Stimulated activated CD4-positive, alpha-beta T cell treated with anti-CD3 and anti-CD28 coated beads, Interleukin-1b, Interleukin-23, amount 100 ng/mL, for 1 hour (primary cell): ENCODE measurements at places on chromosomes 7 and 10.

DNA sequence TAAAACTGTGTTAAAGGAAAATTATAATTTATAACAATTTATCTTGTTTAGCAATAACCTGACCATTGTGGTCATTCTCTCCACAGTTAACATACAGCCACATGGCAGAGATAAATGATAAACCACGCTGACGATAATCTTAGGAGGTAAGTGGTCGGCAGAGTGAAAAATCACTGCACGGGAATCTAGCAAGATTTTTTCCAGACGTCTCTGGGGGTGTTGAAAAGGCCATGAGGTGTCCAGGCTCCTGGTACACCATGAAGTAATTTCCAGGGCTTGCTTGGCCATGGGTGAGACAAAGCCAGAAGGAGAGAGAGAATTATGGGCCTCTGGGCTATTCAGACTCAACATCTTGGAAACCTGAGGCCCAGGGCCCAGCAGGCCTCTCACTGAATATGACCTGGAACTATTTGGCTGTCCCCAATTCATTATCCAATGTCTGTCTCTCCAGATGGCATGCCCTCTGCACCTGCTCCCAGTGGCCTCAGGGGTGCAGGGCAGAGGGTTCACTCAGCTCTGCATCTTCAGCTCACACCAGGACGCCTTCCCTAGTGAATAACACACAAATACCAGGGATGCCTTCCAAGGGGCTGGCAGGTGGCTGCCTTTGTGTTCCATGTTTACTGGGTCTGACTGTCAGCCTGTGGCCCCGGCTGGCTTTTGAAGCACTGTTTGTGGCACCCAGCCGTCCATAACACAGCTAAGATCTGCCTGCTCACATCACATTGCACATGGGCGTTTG lies 590.4 kb upstream of the PFKP start:
- no peak for DNase-seq

DNA sequence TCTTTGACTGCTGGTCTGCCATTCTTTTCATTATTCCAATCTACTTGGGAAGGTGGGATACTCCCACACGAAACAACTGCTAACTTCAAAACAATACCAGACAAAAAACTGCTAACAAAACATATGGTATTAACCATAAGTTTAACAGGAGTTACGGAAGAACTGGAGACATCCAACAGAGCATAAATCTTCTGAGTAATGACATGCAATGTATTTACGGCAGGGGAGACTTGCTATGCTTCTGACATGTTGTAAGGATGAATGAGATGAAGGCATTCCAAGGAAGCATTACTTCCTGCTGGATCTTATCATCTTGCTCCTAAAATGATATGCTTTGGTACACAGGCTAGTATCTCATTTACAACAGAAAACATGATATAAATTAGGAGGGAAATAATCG lies 85.8 kb downstream of the ZNF92 start:
- no peak for DNase-seq

DNA sequence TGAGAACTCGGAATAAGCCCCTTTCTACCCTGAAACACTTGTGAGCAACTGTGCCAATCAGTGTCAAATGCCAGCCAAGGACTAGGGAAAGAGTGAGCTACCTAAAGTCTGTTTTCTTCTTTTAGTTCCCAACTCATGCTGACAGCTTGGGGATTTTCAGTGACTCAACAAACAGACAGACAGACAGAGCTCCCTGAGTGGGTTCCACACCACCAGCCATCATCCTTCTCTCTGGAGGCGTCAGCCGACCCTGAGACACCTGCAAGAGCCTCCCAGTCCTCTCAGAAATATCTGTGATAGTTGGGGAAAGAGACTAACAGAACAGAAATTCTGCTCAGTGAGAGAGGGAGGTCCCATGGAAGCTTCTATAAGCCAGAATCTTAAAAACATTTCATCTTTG lies 49.5 kb downstream of the GATA3 start:
- DNase-seq = no peak

DNA sequence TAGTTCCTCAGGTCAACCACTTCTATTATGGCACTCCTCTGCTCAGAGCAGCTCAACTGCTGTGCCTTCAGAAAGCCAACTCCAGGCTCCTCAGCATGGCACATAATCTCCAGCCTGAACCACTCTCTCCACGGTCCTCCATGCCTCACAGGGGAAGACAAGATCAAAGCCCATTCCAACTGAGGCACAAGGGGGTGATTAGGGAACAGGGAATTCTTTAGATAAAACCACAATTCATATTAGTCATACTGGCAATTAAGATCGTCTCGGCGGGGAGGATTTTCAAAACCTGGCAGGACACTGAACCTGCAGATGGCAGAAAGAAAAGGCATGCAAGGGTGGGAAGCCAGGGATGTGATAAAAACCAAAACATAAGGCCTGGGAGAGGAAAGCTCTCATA lies 361.6 kb downstream of the FGFR2 start:
- no peak for DNase-seq

- DNase-seq = no peak
Measured at GRCh38 chr10:24396396-24396795, 187.5 kb downstream of the KIAA1217 start.

DNA sequence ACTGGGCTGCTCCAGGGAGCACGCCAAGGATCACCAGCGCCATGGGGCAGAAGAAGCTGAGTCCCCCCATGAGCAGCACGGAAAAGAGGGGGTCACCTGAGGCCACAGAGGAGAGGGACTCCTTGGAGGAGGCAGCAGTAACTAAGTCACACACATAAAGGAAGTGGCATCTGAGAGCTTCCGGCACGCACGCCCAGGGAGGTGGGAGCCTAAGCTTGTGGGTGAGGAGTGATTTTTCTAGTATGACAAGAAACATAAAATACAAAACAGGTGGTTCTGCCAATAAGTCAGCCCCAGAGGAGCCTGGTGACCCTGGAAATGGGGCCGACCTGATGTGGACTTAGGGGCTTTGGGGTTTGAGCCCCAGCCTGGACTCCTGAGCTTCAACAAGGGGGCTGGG lies 60.8 kb downstream of the CARD11 start:
- peak; percentile 9 for DNase-seq

DNA sequence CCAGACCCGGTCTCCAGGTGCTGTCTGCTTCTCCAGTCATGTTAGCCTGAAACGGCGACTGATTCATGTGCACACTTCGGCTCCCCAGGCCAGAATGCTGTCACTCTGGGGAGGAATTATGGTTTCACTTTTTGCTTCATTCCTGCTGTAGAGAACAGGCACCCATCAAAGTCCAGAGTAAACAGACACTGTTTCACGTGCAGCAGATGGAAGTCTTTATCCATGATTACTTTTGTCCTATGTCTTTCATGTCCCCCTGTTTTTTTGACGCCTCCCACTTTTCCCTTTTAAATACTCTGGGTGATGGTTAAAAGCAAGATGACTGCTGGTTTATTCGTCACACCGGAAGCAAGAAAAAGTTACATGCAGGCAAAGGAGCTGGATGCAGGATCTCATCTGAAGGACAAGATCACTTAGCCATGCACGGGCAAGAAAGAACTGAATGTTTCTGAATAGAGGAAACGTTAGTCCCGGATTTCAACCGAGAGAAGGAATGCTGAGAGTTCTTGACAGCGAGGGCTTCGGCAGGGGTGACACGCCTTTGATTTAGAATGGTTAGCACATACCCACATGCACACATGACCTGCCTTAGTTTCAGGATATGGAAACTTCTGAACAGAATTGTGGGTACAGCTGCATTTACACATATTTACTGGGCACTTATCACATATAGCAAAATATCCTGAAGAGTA lies 250.0 kb upstream of the KLF6 start:
- DNase-seq = no peak

- DNase-seq = no peak
Measured at GRCh38 chr10:3761021-3761686, 23.9 kb downstream of the KLF6 start.

DNA sequence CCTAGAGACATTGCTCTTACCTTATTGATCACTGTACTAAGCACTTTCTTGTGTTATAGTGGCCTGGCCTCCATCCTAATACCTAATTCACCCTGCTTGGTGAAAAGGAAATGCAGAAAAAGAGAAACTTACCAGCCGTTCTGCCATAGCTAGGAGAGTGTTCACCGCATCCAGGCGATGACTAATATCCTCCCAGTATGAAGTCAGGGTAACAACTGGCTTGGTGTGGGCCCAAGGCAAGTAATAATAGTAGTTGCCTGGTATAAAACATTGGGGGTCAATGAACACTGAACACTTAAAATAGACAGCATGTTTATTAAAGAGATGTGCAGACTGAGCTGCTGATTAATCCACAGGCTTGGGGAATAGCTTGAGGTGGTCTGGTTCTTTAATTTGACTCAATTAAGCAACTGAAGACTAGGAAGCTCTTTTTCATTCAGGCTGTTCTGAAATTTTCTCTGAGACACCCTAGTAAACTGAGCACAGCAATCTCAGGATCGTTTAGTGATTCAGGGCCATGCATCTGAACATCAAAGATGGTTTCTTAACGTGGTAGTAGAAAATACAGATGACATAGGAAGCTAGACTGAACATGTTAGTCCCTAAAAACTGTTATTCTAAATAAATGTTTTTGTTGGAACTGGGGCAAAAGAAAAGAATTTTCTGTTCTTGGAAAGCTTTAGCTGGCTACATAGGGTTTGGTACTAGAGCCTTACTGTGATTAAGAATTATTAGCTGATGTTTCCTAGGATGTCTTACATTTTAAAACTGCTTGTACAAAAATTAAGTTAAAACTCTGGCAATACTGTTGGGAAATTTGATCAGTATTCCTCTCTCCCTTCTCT lies 102.2 kb downstream of the MYOF start:
- no peak for DNase-seq

DNA sequence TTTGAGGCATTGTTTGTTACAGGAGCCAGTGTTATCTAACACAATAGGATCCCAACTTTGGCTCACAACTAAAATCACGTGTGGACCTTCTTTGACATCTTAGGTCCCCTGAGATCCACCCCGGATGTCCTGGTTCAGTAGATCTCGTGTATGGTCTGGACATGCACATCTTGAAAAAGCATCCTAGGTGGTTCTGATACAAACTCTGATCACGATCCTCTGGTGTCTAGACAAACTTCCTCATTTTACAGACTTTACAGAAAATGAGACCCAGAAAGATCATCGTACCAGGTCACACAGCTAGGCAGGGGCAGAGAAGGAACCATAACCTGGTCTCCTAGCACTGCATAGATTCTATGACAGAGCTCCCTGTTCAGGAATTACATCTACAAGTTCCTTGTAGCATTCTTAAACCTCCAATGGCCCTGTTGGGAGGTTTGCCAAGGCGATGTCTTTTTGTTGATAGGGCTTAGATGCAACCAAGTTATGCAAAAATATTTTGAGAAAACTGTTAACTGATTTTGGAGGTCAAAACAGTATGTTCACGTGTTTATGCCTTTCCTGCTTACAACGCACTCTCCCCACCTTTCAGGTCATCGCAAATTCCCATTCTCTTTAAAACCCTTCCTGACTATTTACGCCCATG lies 30.8 kb upstream of the CHST15 start:
- DNase-seq = no peak

- DNase-seq = no peak
Measured at GRCh38 chr7:5541087-5541992, 117.7 kb upstream of the TNRC18 start.

DNA sequence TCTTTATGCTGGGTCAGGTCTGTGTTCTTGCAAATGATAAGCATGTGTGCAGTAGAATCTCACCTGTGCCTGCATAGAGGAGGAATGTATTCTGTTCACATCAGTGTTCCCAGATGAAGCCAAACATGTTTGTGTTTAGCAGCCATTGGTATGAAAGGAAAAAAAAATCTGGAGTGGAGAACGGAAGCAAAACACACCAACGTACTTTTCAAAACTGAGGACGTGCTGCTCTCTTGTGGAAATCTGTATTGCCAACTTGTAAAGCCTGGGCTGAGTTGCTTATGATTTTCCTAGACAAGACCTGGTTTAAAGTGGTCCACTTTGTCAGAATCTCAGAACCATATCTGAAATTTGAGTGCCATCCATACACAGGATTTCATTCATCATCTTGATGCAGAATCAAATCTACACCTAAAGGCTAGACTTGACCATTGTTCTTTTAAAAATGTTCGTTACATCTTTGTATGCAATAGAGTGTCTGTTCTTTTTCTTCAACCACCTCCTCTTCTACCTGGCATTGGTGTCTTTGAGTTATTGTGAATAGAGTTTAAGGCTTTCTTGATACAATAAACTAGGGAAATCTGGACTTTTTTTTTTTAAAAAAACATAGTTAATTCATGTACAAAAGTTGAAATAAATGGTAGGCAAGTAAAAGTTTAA lies 367.7 kb downstream of the PHF14 start:
- DNase-seq = no peak

- no peak for DNase-seq
Measured at GRCh38 chr7:6392712-6393666, 54.8 kb downstream of the DAGLB start.

DNA sequence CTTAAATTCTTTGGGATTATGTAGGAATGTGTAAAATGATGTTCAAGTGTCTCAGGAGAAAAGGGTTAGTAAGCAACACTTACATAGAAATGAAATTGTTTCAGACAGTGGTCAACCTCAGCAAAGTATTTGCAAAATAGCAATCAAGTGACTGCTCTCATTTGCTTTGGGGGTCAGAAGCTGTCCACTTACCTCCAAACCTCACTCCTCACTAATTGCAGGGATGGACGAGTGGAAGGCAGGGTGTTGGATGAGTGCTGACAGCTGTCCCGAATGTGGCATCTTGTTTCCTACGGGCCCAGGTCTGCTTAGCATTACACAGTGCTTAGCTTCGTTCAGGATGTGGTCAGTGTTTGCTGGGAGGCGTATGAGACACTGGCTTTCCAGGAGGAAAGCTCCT lies 437.0 kb downstream of the SUGCT start:
- DNase-seq = no peak

DNA sequence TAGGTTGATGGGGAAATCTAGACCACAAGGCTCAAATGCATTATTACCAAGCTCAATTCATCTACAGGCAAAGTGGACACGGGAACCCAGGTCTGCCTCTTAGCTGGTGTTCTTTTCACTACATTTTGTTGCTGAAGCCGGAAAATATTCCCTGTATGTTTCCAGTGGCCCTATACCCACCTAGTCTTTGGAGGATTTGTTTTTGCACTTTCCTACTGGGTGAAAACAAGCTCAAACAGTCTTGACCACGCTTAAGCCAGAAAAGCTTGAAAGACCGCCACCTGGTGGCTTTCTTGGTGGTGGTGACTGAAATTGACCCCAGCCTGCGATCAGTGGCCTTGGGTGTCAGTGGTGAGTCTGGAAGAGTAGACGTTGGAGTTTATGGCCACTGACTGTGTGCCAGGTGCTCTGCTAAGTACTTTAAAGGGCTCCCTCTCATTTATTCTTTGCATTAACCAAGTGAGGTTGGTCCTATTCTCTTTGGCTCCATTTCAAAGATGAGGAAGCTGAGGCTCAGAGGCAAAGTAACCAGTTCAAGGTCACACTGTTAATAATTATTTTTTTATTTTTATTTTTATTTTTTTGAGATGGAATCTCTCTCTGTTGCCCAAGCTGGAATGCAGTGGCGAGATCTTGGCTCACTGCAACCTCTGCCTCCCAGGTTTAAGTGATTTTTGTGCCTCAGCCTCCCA lies 11.1 kb upstream of the CRTAC1 start:
- DNase-seq = no peak
